AG04450 (cell line): ENCODE measurements at places on chromosomes 16 and 17.

- no peak for DNase-seq
Observed at GRCh38 chr17:79740413-79740812, 9.7 kb downstream of the ENPP7 start.

GRCh38 chr16:70410734-70411133 lies 28.2 kb downstream of the ST3GAL2 start:
- no peak for DNase-seq

GRCh38 chr16:30509081-30509765 lies 17.1 kb downstream of the ZNF768 start:
- no peak for DNase-seq

GRCh38 chr17:28211811-28212210 lies 107.2 kb upstream of the TMEM97 start:
- DNase-seq, result no peak

DNA sequence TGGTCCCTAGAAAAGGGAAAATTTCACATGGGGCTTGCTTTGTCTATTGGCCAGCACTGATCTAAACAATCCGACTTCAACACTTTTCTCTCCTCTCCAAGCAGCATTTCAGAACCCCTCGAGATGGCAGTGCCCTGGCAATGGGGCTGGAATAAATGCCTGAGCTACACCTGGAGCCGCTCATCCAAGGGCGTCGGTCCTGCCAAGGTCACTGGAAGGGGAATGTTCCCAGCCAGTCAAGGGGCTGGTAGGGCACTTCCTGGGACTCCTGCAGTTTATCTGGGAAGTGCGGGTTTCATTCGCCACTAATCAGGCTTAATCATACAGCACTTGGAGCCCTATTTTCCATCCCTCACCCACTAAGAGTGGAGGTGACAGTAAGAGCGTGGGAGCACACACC lies 17.1 kb downstream of the MEAK7 start:
- no peak for DNase-seq

DNA sequence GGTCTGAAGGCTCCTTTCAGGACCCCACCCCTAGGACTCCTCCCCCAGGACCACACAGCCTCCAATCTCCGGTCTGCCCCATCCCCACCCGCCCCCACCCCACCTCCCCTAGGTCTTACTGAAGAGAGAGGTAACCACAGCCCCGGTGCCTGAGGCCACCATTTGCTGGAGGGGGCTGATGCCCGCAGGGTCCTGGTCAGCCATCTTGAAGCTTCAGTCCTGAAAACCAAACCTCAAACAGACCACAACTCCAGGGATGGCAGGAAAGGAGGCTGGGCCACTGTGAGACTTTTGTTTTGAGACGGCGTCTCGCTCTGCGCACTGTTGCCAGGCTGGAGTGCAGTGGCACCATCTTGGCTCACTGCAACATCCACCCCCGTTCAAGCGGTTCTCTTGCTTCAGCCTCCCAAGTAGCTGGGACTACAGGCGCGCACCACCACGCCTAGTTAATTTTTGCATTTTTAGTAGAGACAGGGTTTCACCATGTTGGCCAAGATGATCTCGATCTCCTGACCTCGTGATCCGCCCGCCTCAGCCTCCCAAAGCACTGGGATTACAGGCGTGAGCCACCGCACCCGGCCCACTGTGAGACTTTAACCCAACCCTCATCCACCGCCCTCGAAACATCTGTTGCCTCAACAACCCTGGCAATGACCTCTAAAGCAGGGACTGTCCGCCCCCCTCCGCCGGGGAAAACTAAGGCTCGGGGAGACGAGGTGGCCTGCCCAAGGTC lies 1.1 kb downstream of the SLC25A39 start:
- no peak for DNase-seq

DNA sequence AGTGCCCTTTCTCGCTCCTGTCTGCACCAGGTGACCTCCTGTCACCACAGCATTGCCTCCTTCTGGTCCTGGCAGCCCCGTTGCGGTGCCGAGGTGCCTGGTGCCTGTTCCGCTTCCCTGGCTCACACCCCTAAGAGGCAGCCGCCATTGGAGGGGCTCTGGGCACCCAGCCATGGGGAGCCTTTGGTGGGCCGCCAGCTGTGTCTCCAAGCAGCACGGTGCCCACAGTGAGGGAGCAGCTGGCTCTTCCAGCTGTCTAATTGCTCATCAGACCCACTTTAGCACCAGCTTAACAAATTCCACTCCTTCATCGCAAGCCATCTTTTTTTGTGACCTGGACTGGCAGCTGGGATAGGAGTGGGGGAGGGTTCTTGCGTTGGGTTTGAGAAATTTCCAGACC lies 276.1 kb downstream of the SNX29 start:
- DNase-seq, result no peak

DNA sequence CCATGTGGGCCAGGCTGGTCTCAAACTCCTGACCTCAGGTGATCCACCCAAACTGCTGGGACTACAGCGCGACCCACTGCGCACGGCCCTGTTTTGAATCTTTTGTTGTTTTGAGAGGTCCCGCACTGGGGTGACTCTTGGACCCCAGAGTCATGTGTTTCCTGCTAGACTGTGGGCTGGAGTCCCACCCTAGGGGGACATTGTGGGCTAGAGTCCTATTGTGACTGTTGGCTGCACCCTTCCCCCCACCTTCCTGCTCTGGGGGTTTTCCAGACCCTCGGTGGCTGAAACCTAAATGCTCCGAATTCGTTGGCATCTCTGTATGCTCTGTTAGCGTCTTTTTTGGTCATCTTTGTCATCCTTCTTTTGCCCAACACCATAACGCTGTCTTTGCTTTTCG lies 16.0 kb downstream of the NUPR1 start:
- DNase-seq, result no peak

- DNase-seq, result no peak
Observed at GRCh38 chr17:35083071-35083470, 19.6 kb upstream of the RFFL start.

DNA sequence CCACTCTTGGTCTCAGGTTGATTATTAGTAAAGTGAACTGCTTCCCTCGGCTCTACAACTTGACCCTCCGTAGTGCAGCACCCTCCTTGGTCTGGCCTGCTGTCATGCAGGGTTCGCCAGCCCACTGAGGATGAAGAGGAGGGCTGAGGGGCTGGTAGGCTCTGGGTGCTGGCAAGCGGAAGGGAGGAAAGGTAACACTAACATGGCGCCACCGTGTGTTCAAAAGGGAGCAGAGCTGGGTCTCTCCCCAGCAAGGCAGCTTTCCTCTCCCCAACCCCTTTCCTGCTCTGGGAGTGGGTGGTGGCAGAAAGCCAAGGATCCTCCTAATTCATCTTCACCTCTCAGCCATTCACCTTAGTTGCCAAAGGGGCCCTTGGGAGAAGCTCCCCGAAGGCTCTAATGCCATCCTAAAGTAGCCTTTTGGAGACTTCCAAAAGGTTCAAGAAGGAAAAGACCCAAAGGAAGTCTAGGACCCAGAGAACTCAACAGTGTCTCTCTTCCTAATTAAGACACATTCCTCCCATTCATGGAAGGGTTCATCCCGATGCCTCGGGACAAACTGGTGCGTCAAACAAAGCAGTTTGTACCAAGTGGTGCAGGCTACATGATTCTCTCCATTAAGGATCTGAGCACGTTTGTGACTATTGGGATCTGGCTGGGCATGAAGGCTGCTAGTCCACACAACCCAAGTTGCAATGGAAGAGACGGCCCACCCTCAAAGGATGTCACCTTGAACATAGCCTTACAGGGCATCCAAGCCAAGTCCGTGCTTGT lies 90.8 kb upstream of the TOB1 start:
- peak; percentile 20 for DNase-seq
